Mammary epithelial cell (primary cell): ENCODE measurements at places on chromosomes 5 and 9.

DNA sequence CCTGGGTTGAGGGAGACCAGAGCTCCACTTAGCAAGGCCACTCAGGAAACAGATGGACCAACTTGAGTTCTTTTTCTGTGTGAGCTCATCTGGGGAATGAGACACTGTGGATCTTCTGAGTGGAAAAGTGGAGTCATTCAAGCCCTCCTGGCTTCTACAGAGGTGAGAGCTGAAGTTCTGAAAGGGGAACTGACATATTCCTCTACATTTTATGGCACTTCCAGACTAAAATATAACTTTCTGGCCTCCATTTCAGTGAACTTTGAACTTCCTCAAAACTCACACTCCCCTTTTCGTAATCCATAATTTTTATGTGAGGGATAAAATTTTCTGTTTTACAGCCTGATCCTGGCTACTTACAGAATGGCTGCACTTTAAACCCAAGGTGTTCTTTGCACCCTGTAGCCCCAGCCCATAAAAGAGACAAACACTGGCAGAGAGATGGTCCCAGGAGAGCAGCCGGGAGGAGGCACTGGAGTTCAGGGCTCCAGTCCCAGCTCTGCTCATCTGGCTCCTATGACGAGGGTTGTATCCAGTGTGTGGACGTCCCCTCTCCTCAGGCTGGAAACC, 10.8 kb downstream of the SPAAR start:
- DNase-seq = no peak

GRCh38 chr9:73434826-73435225, 283.2 kb downstream of the ANXA1 start:
- no peak for DNase-seq

DNA sequence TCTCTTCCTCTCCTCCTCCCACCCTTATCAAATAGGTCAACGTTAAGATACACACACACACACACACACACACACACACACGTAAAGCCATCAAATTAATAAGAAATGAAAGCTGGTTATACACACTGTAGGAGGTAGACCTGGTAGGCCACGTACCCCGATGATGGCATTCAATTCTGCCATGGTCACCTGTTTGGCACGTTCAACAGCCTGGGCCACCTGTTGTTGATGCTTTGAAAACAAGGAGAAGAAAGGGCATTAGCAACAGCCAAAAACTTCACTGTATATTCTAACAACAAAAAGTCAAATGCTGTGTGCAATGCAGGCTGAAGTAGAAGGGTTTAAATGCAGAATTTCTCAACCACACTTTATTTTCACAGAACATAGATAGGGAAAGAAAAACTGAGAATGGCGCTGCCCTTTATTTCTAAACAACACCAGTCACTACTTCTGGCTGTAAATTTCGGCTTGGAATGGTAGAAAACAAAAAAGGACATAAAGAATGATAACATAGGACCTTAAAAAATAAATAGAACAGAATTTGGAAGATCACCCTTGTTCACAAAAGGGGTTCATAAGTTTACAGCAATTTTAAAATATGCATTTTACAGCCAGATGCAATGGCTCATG, 37.2 kb downstream of the TLE1 start:
- no peak for DNase-seq

DNA sequence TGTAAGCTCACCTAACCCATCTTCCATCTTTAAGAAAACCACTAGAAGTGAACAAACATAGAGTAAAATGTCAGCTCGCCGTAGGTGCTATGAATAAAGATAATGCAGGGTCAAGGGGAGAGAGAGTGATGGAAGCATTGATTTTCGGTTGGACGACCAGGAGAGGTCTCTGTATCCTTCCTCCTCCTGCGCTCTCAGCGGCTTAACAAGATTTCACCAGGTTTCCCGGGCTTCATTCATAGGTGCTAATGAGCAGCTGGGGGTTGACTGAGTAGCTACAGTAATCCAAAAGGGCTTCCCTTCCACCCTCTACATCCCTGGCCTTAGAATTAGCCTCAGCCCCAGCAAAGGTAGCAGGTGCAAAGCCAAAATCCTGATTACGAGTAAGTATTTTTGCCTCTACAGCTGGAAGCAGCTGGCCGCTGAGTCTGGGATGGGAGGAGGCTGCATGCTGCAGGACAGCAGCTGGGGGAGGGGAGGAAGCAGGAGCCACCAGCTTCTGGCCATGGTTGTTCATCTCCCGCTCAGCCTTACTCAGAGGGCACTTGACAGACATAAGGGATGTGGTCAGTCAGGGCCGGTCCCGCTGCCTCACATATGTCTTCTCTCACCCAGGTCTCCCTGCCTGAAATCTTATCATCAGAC, 112.0 kb upstream of the IL12B start:
- DNase-seq = no peak

DNA sequence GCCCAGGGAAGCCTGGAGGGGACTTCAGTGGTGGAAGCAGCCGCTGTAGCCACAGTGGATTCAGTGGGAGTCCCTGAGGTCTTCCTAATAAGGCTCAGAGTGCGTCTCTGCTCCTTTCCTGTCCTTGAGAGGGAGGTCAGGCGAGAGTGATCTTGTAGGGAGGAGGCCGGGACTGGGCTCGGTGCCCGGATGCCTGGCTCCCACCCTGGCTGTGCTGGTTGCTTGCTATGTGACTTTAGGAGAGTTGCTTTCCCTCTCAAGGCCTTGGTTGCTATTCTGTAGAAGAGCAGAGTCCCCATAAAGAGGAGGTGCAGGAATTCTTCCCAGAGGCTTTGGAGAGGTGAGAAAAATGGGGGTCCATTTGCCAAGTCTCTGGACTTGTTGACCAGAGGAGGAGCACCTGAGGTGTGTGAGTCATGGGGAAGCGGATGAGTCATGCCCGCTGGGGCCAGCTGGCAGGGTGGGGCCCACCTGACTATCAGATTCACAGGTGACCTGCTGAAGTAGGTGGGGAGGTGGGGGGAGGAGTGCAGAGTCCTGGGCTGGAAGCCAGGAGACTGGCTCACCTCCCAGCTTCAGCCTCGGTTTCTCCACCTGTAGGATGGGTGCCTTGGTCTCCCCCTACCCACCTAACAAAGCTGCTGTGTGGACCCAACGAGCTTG, 13.8 kb downstream of the GSN start:
- DNase-seq = peak; percentile 99

DNA sequence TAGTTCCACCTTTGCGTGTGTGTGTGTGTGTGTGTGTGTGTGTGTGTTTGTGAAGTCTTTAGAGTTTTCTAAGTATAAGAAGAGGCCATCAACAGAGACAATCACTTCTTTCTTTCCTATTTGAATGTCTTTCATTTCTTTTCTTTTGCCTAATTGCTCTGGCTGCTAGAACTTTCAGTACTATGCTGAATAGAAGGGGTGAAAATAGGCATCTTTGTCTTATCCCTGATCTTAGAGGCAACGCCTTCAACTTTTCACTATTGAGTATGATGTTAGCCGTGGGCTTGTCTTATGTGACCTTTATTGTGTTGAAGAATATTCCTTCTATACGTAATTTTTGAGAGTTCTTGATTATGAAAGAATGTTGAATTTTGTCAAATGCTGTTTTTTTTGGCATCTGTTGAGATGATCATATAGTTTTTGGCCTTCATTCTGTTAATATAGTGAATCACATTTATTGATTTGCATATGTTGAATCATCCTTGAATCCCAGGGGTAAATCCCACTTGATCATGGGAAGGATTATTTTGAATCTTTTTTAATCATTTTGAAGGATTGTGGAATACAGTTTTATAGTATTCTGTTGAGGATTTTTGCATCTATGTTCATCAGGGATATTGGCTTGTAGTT, 134.8 kb upstream of the CD180 start:
- no peak for DNase-seq

GRCh38 chr5:29950416-29951145, 1242.9 kb upstream of the CDH6 start:
- DNase-seq = no peak

GRCh38 chr9:129929496-129930125, 94.4 kb downstream of the USP20 start:
- DNase-seq = peak; percentile 21

DNA sequence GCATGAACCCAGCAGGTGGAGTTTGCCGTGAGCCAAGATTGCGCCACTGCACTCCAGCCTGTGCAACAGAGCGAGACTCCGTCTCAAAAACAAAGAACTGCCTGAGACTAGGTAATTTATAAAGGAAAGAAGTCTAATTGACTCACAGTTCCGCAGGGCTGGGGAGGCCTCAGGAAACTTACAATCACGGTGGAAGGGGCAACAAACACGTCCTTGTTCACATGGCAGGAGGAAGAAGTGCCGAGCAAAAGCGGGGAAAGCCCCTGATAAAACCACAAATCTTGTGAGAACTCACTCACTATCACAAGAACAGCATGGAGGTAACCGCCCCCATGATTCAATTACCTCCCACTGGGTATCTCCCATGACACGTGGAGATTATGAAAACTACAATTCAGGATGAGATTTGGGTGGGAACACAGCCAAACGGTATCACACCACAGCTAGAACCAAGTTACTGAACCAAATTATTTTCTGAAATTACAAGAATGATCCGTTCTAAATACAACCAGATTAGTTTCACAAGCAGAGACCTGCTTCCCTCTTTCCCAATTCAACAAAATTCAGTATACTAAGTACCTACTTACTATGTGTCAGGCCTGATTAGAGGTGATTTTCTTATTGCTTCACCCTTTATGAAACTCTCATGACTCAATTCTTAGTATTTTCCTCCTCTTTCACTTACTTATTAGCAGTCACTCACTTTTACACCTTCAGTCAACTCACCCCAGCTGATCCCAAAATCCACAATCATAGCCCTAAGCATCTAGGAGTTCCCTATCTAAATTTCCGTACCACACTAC, 8.4 kb downstream of the UBTD2 start:
- peak; percentile 78 for DNase-seq

GRCh38 chr5:5231576-5231975, 91.4 kb downstream of the ADAMTS16 start:
- DNase-seq = no peak

DNA sequence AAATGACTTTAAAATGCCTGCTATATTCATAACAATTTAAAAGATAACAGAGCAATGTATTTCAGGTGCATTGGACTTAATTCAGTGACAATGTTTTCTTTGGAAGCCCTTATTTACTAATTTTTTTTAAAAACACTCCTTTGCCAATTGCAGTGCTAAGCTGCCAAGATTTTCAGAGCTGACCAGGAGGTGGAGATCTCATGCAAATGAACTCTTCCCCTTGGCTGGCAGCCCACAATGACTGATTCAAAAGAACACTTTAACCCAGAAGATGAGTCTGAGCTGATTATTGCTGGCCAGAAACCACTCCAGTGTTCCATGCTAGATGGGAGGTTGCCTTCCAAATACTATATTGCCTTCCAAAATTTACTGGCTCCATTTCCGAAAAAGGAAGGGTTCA, 128.3 kb upstream of the CCNH start:
- peak; percentile 63 for DNase-seq

- DNase-seq = no peak
These were observed 144.4 kb downstream of the ARHGEF28 start for GRCh38 chr5:73770172-73771025.

DNA sequence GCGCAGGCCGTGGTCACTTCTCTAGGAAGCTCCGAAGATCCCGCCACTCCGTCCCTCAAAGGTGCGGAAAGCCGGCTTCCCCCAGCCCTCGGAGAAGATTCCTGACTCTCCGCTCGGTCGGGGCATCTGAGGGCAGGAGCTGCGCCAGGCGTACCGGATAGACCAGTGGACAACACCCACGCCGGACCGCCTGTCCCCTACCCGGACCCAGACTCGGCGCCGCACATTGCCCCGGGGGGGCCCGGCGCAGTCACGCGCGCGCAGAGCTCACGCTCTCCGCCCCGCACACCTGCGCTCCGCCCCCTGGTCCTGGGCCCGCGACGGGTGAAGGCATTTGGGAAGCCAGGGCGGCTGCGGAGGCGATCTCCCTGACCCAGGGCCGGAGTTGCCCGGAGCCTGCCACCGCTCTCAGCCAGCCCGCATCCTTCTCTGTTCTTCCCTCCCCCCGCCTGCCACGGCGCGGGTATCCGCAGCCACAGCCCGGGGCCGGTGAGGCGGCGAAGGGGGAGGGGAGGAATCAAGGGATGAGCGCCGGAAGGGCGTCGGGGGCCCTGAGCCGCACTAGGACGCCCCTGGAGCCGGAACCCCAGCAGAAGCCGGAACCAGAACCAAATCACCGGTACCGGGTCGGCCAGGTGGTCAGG, 448 bp downstream of the RELL2 start:
- DNase-seq = no peak

DNA sequence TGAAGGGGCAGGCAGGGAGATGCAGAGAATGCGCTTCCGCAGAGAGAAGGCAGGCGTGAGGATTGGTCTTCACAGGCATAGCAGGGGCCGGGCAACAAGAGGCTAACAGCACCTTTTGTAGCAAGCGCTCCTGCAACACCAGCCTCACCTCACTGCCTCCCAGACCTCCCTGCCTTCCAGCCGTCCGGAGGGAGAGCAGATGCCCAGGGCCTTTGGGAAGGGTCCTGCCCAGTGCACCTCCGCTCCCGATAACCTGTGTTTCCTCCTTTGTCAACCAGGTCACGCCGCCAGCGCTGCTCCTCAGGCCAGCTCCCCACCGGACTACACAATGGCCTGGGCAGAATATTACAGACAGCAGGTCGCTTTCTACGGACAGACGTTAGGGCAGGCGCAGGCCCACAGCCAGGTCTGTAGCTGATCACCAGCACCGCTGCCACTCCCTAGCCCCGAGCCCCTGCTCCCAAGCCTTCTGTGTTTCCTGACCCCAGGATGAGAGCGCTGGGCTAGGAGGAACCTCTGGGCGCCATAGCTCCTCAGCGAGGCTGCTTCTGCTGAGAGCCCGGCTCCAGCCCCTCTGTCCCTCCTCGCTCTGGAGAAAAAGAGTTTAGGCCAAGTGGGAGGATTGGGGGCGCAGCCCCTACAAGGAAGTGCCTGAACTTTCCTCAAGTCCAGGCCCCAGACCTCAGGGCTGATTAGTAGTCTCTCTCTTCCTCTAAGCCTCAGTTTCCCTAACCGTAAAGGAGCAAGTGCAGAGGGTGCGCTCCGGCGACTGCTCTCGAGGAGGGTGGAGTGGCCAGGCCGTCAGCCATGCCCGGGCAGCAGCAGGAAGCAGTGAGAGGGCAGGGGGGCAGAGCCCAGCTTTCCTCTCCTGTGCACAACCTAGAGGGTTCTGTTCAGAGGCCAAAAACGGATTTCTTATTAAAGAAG, 28.4 kb upstream of the PRDM12 start:
- DNase-seq = no peak

DNA sequence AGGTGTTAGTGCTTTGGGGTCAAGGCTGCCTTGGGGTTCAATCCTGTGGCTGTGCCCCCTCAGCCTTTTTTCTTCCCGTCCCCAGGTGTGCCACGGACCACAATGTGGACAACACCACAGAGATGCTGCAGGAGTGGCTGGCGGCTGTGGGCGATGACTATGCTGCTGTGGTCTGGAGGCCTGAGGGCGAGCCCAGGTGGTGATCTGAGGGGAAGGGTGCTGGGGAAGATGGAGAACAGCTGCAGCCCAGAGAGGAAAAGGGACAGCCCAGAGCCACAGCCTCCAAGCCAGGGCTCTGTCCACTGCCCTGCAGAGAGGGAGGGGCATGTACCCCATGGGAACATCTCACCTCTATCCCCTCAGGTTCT, 2.1 kb downstream of the CERCAM start:
- peak; percentile 62 for DNase-seq

DNA sequence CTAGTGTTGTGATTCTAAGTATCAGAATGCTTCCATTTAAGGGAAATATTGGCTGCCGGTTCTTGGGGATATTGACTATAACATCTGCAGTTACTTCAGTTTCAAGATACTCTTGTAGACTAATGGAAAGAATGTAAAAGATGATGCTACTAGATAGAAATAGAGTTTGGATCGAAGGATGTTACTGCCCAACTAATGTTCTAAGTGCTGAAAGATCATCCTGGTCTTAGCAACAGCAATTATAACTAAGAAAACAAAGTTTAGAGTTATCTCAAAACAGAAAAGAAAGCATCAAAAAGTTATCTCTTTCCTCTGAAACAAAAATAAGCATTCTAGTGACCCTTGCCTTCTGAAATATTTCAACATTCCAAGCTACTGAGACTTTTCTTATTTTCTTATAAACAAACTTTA, 49.9 kb downstream of the ITGA1 start:
- no peak for DNase-seq
